ENCODE measurements at places on chromosomes 5 and 9.

- DNase-seq: no peak
Measured at GRCh38 chr9:90502134-90502533, 140.5 kb downstream of the DIRAS2 start.

DNA sequence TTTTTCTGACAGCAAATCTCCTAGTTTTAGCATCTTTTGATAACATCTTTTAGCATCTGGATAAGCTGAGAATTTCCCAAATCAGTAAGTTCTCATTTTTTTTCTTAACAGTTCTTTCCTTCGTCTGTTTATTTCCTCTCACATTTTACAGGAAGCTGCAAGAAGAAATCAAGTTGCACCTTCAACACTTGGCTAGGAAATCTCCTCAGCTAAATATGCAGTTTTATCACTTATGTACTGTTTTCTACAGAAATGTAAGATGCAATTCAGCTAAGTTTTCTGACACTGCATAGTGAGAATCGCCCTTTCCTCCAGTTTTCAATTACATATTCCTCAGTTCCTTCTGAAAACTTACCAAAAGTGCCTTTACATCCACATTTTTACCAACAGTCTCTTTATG is 59.0 kb upstream of the MSX2 start:
- no peak for DNase-seq

DNA sequence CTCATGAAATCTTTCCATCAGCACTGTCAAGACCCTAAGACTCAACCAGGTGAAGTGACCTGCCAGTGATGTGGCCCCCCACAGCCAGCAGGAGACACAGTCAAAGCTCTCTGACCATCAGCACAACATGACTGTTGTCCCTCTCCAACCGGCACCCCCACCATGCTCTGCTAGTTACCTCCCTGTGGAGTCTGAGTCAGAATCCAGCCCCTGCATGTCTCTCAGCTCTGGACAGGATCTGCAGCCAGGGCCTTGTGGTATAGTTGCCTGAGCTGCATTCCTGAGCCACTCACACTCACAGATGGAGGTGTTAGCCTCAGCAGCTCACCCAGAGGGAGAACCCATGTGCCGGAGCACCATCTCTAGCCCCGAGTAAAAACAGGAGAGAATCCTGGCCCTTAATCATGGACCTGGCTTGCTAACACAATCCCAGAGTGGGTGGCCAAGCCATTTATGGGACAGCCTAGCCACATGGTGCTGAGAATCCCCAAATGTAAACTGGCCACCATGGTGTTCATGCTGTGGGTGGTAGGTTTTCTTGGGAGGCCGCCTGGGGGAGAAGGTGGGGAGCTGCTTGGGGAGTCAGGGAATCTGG is 237.8 kb downstream of the PAPPA start:
- DNase-seq: no peak

DNA sequence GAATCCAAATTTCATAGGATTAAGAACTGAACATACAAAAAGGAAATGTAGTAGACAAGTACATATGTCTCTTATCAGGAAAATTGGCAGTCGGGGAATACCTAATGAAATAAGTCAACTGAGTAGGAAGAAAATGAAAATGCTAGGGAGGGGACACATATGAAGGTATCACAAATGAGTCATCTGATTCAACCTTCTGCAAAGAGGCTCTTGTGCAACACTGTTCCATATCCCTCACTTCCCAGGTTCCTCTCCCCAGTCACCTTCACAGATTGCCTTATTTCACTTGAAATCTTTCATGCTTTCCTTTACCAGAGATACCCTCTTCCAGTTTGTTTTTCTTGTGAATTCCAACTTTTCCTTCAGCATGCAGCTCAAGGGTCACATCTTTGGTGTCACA is 139.0 kb downstream of the RFX3 start:
- DNase-seq: no peak

DNA sequence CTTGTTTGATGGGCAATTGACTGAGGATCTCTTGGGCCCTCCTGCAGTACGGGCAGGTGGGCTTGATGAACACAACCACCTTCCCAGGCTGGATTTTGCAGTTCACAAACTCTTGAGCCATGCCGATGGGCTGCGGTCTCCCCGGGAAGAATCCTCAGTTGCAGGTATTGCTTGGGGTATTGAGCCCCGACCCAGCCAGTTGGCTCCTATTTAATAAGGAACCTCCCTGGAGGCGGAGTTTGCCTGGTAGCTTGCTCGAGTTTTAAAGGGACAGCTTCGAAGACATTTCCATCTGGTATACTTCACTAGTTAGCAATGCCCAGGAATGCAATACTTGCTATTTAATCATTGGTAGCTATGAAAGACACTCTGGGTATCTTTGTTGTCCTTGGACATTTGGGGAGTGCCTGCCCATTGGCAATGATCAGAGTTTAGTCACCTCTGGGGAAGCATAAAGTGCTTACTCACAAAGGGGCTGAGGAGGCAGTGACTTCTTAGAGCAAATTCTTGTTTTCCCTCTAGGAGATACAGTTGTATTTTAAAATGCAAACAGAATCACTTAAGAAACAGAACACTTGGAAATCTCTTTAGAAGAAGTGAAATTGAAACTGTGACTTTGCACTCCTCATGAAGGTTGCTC is at the start of gene GLRX:
GLRX (minus strand) TSS at position 185 of the 640 bp plus-strand sequence; CDS start at position 121, 64 bp downstream.
- no peak for DNase-seq

DNA sequence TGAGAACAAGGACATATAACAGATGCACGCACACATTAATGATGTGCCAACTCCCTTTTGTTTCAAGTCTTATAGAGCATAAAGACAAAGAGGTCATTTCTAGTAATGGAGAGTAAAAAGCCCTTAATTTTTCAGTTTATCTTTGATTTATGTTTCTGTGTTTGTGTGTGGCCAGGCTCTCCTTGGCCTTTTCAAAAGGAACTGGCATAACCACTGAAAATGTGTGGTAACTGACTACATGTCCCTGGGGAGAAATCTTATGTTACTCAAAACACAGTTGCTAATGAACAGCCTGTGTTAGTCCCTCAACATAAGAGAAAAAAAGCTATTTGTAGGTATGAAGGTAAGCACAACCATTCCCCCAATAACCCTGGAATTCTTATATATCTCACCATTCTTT is 47.6 kb upstream of the SHOC1 start:
- DNase-seq: no peak

GRCh38 chr5:125149527-125149926 is 403.1 kb upstream of the ZNF608 start:
- DNase-seq: no peak

GRCh38 chr5:125609011-125609410 is 814.2 kb upstream of the GRAMD2B start:
- DNase-seq: no peak

- no peak for DNase-seq
Measured at GRCh38 chr5:111782216-111782615, 25.2 kb upstream of the NREP start.

DNA sequence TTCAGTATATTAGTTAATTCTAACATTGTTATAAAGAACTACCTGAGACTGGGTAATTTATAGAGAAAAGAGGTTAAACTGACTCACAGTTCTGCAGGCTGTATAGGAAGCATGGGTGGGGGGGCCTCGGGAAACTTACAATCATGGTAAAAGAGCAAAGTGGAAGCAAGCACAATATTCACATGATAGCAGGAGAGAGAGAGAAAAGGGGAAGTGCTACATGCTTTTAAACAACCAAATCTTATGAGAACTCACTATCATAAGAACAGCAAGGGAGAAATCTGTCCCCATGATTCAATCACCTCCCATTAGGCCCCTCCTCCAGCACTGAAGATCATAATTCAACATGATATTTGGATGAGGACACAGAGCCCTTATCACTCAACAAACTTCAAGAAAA is 324.9 kb downstream of the ZNF608 start:
- DNase-seq: no peak

- DNase-seq: no peak
Measured at GRCh38 chr5:71666321-71666720, 52.8 kb upstream of the CARTPT start.

GRCh38 chr9:131395157-131396098 is 1.5 kb downstream of the PRRC2B start:
- peak; percentile 64 for DNase-seq

DNA sequence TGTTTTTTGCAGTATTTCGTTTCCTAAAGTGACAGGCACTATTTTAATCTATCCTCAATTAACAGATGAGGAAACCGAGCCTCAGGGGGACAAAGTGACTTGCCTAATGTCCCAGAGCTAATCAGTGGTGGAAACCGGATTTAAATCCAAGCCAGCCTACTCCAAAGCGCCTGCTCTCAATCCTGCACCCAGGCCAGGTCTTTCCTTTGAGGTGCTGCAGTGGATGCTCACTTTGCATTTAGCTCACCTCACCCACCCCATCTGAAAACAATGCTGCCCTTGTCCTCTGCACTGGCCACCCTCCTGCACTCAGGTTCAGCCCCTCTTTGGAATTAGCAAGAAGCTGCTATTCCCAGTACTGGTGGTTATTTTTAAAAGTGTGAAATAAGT is 16.0 kb downstream of the ANGPTL2 start:
- DNase-seq: no peak

DNA sequence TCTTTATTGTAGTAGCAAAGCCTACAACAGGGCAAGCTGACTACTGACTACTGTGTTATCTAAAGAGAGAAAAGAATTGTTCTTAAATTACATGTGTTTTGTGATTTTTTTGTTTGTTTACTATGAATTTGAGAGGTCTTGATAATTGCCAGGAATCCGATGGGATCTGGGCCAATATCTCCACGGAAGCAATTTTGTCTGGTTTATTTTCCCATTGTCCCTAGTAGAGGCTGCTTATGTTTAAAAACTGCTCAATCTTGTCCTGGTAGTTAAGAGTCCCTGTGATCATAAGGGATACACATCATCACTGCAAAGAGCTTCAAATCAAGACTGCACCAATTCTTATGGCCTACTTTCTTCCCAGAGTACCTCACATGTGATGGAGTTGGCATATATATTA is 94.4 kb downstream of the GLDC start:
- DNase-seq: no peak

GRCh38 chr5:132431632-132432031 is 58.9 kb downstream of the IRF1 start:
- no peak for DNase-seq

GRCh38 chr9:135069558-135070197 is 17.8 kb upstream of the OLFM1 start:
- no peak for DNase-seq

DNA sequence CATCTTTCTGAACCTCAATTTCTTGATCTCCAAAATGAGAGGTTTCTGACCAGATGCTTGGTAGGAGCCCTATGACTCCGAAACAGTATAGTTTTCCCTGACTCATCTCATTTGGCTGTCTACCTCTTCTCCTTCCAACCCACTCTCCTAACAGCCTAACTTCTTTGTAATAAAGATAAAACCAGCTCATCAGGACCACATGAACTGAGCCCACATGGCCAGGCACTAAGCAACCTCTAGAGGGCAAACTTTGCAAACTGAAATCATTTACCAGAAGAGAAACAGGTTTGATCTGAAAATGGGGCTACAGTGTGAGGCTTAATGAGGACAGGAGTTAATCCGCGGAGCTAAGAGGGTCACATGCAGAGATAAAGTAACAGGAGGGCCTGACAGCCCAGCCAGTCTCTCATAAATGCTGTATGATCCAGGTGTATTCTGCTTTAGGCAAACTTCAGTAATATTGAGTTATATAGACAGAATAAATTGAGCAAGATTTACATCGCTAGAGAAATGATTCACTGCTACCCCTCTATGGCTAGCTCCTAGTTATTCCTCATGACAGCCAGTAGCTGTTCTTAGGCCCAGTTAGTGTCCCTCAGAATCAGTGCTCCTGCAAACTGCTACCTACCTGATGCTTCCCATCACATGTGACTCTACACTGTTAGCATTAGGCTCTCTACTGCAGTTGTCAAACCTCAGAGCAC is 64.6 kb downstream of the ABCA1 start:
- DNase-seq: peak; percentile 22

- peak; percentile 4 for DNase-seq
Measured at GRCh38 chr5:1511651-1512540, 11.9 kb downstream of the LPCAT1 start.

DNA sequence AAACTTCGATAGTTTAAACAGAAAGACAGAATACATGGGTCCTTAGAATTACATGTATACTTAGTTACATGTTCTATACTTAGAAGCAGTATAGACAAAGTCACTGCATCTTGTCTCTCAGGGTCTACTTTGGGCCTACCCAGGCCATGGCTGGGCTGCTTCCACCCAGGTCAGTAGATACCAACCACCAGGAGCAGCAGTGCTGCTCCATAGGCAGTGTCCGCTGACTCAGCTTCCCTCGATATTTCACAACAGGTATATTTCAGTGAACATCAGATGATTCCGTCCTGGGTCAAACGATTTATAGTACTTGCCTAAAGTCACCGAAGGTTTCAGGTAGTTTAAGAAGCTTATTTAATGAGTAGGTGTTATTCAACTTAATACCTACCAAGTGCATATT is 18.0 kb downstream of the IARS1 start:
- no peak for DNase-seq

- DNase-seq: no peak
Measured at GRCh38 chr5:107770051-107770450, 99.3 kb upstream of the EFNA5 start.

- no peak for DNase-seq
Measured at GRCh38 chr9:33850677-33851076, 33.7 kb downstream of the UBE2R2 start.

- no peak for DNase-seq
Measured at GRCh38 chr5:80480354-80480753, 7.5 kb upstream of the FAM151B start.

DNA sequence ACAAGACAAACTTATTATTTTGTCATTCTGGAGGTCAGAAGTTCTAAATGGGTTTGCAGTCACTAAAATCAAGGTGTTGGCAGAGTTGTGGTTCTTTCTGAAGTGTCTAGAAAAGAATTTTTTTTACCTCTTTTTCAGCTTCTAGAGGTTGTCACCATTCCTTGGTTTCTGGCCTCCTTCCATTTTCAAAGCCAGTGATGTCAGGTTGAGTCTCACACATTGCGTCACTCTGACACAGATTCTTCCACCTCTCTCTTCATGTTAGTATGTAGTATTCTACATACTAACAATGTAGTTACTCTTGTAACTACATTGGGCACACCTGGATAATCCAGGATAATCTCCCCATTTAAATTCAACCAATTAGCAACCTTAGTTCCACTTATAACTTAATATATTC is 290.3 kb downstream of the RFX3 start:
- DNase-seq: no peak

- DNase-seq: no peak
Measured at GRCh38 chr5:14848385-14848784, 23.2 kb downstream of the ANKH start.

DNA sequence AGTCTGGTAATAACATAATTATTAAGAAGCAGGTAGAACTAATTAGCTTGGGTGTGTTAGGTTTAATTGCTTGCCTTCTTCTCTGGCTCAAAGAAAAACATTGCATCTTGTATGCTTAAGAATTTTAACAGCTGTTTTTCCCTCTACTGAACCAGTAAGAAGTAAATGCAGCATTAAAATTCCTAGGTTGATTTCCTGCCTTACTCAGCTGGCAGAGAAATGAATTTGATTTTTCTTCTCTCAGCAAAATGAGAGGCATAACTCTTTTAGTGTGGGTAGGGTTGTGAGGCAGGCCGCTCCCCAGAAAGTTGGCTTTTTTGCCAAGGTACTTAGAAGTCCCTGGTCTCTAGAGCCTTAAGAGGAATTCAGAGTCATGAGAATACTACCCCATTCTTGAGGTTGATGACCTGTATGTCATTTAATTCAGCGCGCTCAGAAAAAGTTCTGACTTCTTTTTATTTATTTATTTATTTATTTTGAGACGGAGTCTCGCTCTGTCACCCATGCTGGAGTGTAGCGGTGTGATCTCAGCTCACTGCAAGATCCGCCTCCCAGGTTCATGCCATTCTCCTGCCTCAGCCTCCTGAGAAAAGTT is 302.6 kb downstream of the ARHGEF28 start:
- no peak for DNase-seq

- DNase-seq: no peak
Measured at GRCh38 chr5:171739271-171739670, 46.3 kb upstream of the SMIM23 start.

- DNase-seq: no peak
Measured at GRCh38 chr5:59600998-59601397, 292.5 kb downstream of the PDE4D start.

Measured in activated CD4-positive, alpha-beta T cell treated with anti-CD3 and anti-CD28 coated beads for 1 hour (primary cell).